ENCODE measurements at places on chromosomes 2 and 18. TPM values are rescaled to one million over a fixed set of nuclear protein-coding genes. Genes with fewer than 3 reads are reported as not detected.

The CHPF gene
- total RNA-seq = 134 TPM

The ZNF397 gene
- 16.9 TPM for total RNA-seq

The IL36G gene
- total RNA-seq = not detected

The DPYSL5 gene
- not detected for total RNA-seq

The ALPI gene
- not detected for total RNA-seq

The SCN2A gene
- total RNA-seq = 0.43 TPM

The POLE4 gene
- total RNA-seq = 30.0 TPM

The GPBAR1 gene
- total RNA-seq = 0.37 TPM

The GCA gene
- total RNA-seq = 3.7 TPM

The SERPINB13 gene
- not detected for total RNA-seq

The LOXHD1 gene
- not detected for total RNA-seq

The CDC42EP3 gene
- total RNA-seq = 16.9 TPM

The NT5DC4 gene
- not detected for total RNA-seq

Measured in smooth muscle cell of bladder (primary cell).